Spleen (tissue), 13 donors: ENCODE measurements at places on chromosomes 3 and 15. TPM values are rescaled to one million over a fixed set of nuclear protein-coding genes. Genes with fewer than 3 reads are reported as not detected.

GRCh38 chr3:170707899-170708298 is 122.0 kb upstream of the SLC7A14 start:
- no peak overlapping the region for H3K27ac ChIP-seq
- H3K4me1 ChIP-seq = no peaks in the 10 kb centered on the region
- H3K36me3 ChIP-seq = no peaks in the 10 kb centered on the region
- H3K27me3 ChIP-seq = no peaks in the 10 kb centered on the region
- H3K4me3 ChIP-seq = no peak overlapping the region

The HTR3D gene
- not detected for polyA plus RNA-seq

DNA sequence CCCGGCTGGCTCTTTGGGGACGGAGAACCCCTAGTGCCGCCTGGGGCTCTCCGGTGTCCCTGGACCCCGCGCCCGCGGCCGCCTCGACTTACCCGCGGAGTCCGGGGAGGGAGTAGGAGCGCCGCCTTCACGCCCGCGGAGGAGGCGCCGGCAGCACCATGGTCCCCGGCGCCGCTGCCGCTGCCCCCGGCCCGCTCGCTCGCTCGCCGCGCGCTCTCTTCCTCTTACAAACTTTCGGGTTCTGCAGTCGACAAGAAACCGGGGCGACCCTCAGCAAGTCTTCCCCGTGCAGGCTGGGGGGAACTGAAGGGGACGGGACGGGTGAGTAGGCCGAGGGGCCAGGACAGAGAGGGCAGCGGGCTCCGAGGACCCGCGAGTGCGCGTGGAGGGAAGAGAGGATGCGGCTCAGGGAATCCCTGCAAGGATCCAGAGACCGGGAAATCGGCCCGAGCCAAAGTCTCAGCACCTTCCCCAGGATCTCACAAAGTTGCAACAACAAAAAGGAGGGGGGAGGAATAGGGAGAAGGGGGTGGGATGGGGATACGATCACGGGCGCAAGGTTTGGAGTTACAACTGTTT is 2.0 kb downstream of the FOXP1 start:
- peaks cover 76% of the 10 kb centered on the region for H3K4me1 ChIP-seq
- no peaks in the 10 kb centered on the region for H3K27me3 ChIP-seq
- H3K27ac ChIP-seq = peak overlapping the region; percentile 94
- H3K36me3 ChIP-seq = no peaks in the 10 kb centered on the region

The LPP gene
- polyA plus RNA-seq = 2.4 TPM
